ENCODE measurements at places on chromosomes 7 and 10. TPM values are rescaled to one million over a fixed set of nuclear protein-coding genes. Genes with fewer than 3 reads are reported as not detected.

GRCh38 chr10:130728531-130729215 is 582.8 kb downstream of the TCERG1L start:
- DNase-seq: no peak

DNA sequence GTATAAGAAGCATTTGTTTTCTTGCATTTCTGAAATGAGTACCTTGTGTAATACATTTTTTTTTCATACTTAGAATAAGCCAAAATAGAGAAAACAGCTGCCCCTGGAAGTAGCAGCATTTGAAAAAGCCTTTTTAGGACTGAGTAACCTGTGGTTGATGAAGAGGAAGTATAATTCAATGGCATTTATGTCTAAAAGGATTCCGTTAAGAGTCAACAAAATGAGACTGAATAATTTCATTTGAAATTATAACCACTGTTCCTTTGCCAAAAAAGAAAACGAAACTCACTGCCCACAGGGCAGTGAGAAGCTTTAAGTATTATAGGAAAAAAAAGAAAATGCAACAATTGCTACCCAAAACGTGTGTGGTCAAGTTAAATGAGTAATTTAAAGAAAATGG is 705.6 kb upstream of the PHF14 start:
- no peak for DNase-seq

The DDC gene
- not detected for total RNA-seq

- DNase-seq: no peak
Observed at GRCh38 chr7:106560482-106560881, 100.5 kb downstream of the CCDC71L start.

GRCh38 chr7:69412331-69413146 is 185.7 kb upstream of the AUTS2 start:
- peak; percentile 16 for DNase-seq

DNA sequence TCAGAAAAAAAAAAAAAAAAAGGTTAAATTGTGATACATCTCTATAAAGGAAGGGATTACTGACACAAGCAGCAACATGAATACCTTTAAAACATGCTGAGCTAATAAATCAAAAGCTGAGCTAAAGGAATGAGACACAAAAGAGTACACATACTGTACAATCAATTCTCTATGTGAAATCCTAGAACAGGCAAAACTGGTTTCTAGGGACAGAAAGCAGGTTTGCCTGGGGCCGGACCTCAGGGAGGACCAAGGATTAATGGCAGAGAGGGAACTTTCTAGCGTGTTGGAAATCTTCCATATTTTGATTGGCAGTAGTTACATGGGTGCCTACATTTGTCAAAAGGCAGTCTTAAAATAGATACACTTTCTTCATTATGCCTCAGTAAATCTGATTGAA is 52.5 kb downstream of the KLRG2 start:
- DNase-seq: peak; percentile 70

The CHST3 gene
- total RNA-seq: 29.6 TPM

DNA sequence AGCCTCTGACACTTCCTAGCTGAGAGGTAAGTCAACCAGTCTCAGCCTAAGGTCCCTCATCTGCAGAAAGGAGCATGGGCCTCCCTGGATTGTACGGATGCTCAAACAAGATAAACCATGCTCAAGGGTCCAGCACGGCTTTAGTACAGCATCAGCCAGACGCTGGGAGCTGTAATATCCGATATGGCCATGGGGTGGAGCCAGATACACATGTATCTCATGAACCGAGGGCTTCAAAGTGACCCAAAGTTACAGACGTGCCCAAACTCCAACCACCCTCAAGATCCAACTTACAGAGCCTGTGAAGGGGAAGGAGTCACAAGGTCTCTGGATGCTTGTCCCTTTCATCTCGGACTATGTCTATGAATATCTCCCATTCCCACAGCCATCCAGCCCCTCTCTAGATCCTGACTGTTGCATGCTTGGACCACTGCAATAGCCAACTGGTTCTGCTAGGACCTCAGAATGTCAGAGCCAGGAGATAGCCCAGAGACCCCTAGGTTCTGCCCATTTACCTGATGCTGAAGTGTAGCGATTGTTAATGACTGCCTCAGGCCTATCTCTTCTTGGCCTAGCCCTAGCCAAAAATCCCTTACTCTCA is 142.4 kb downstream of the SH3PXD2A start:
- peak; percentile 92 for DNase-seq

DNA sequence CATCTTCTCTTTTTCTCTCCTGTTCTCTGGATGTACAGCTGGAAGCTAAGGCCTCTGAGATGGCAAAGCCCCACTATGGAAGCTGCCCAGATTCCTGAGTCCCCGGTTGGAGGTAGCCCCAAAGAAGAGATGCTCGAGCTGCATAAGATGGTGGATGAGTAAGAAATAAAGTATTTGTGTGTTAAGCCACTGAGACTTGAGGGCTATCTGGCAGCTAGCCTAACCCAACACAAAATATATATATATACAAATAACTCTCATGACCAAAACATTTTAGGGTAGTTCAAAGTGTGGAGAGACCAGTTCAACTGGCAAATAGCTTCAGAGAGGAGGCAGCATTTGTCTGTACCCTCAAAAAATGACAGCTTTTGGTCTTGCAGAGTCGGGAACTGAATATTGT is 72.4 kb upstream of the PDE1C start:
- no peak for DNase-seq

- no peak for DNase-seq
Observed at GRCh38 chr7:1848911-1849311, 178.8 kb downstream of the ELFN1 start.

DNA sequence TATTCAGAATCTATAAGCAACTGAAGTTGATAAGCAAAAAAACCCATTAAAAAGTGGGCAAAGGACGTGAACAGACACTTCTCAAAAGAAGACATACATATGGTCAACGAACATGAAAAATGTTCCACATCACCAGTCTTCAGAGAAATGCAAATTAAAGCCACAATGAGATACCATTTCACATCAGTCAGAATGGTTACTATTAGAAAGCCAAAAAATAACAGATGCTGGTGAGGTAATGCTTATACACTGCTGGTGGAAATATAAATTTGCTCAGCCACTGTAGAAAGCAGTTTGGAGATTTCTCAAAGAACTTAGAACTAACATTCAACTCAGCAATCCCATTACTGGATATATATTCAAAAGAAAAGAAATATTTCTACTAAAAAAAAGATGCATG is 332.8 kb upstream of the PLXDC2 start:
- no peak for DNase-seq

GRCh38 chr10:80529604-80530003 is 8.1 kb upstream of the SH2D4B start:
- DNase-seq: no peak

The CRTAC1 gene
- 2.6 TPM for total RNA-seq

The RBM20 gene
- 18.4 TPM for total RNA-seq

DNA sequence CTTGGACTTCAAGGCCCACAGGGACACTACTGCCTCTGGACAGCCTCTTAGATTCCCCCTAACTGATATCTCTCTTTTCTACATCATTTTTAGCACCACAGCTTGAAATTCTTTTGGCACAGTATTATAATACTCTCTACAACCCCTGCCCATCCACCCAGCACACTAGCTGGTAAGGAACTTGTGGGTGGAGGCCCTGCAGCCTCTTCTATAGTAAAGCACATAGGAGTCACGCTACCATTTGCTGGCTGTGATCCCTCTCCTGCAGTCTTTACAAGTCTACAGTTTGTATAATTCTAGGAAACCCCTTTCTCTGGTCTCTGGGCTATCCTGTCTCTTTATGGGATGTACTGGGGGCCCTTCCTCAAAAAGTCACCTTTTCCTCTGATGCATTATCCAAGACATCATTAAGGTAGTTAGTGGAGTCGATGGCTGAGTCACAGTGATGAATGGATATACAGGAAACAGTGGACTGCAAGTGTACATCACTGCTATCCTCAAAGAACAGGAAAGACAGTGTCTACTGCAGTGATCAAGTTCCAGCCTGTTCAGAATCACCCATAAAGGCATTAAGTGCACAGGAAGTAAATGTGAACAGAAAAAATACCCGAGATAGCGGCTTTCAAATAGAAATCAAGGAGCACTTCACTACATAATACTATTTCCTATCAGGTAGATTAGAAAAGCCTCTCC is 54.4 kb downstream of the STK17A start:
- DNase-seq: no peak

DNA sequence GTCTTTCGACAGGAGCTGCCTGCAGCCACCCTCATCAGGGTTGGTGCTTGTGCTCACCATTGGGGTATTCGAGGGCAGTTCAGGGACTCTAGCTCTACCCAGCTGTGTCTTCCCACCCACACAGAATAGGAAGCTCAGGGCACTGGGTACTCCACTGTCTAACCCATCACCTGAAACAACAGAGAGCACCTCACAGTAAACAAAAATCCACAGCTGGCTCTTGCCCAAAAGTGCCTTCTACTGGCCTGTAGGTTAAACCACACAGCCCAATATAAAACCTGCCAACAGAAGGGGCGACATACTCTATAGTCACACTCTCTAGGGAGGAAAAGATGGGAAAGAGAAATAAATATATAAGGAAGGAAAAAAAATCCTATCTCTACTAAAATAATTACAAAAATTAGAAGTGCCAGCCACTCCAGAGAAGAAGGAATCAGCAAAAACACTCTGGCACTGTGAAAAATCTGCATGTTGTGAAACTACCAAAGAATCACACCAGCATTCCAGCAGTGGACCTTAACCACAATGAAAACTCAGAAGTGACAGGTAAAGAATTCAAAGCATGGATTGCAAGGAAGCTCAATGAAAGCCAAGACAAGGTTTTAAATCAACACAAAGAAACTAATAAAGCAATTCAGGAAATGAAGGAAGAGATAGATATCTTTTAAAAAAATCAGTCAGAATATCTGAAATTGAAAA is 110.0 kb downstream of the HGF start:
- DNase-seq: no peak

The ITPRID1 gene
- total RNA-seq: 0.92 TPM

DNA sequence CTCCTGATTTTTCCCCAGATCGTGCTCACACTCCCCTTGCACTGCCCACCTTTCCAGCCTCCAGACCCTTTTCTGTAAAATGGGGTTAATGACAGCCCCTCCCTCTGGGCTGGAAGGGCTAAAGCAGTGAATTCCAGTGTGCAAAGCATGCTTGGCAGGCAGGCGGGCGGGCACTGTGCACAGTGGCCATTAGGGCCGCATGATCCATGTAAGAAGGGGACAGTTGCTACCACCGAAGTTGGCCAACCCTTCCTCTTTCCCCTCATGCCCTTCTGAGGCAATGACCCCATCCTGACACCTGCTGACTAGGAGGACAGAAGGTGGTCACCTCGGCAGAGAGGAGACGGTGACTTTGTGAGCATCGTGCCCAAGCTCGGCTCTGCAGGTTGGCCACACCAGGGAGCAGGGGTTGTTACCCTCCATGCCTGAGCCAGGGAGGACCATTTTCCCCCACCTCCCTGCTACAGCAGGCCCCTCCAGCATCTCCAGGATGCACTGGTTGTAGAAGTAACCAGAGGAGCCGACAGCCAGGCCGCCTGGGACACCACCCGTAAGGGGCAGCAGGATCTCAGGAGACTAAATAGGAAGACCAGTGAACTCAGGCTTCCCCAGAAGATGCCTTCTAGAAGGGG is 166.4 kb downstream of the SLIT1 start:
- no peak for DNase-seq

DNA sequence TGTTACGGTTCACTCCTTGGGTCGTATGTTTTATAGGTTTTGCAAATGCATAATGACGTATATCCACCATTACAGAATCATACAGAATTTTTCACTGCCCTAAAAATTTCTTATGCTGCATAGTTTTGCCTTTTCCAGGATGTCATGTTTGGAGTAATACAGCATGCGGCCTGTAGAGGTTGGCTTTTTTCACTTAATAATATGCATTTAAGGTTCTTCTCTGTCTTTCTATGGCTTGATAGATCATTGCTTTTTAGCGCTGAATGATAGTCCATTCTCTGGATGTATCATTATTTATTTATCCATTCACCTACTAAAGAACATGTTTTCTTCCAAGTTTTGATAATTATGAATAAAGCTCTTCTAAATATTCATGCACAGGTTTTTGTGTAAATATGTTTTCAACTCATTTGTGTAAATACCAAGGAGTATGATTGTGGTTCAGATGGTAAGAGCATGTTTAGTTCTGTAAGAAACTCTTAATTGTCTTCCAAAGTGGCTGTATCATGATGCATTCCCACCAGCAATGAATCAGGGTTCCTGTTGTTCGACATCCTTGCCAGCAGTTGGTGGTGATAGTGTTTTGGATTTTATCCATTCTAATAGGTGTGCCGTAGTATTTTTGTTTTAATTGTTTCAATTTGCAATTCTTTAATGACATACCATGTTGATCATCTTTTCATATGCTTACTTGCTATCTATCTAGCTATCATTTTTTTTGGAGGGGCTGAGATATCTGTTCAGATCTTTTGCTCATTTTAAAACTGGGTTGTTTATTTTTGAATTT is 531.2 kb upstream of the GHITM start:
- no peak for DNase-seq

The EPO gene
- total RNA-seq: not detected

DNA sequence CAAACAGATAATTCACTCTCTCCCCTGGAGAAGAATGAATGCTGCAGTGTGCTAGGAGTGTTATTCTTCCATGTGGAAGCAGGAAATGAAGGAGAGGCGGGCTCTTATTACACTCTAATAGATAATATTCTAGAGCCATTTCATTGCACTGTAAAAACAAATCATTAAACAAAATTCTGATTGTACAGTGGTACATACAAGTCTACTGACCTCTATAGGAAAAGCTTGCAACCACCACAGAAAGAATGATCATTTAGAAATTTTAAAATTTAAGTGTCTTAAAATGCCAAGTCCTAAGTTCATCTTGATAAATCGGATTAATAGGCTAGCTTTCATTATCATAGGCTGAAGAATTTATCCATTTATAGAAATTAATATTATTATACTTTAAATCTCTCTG is 960.3 kb upstream of the LRRN3 start:
- no peak for DNase-seq

DNA sequence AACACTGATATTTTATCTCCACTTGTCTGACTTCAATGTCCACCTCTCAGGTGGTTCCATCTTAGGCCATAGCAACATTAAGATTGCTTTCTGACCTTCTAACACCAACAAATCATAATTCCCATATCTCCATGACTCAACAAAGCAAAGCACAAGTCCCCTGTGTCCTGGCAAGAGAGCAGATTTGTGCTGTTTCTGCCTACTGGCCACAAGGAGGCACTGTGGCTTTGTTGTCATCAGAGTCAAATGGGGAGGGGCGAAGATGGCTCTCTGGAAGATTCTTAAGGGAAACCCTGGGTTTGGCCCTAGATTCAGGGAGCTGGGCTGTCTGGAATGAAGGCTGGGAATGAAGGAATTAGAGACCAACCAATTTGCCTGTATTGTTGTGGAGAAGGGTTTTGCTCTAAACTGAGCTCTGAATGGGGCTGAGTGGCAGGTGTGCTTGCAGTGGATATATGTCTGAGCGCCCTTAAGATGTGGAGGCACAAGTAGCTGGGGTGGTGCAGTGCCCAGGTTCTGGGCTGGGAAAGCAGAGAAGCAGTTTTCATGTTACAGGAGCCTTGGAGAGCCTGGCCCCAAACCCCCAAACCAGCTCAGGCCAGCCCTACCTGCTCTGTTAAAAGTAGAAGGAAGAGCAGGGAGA is 154.8 kb upstream of the PRSS58 start:
- peak; percentile 13 for DNase-seq

DNA sequence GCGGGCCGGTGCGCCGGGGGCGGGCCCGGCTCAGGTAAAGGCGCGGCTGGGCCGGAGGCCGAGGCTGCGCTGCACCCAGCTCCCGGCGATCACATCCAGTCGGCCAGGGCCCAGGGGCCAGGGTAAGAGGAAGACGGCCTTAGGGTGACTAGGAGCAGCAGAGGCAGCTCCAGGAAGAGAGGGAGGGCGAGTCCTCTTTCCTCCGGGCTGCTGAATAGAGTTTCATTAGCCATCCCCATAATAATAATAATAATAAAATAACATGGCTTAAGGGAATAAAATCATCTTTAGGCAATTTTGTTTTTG is 44.8 kb upstream of the CDK1 start:
- DNase-seq: no peak

GRCh38 chr7:33079763-33080690 is 17.5 kb upstream of the NT5C3A start:
- DNase-seq: no peak
